ENCODE measurements at places on chromosomes 6 and 20.

GRCh38 chr6:126227833-126228702 lies 111.8 kb upstream of the CENPW start:
- no peak for DNase-seq

DNA sequence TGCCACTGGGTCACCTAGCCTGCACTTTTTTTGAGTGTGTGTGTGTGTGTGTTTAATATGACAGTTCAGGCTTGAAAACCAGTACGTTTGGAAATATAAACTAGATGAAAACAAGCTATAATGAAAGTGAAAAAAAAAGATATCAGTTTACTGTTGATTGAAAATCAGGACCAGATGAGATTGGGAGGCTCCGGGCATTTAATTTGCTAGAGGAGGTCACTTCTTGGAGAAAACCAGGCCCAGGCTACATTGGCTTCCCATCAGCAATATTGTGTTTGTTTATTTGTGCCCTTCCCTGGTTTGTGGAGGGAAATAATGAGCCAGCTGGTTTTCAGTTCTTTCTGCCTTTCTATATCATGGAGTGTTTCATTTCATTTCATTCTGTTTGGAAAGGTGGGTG lies 246.6 kb upstream of the JAG1 start:
- no peak for DNase-seq

- no peak for DNase-seq
Measured at GRCh38 chr20:40769677-40770285, 80.7 kb upstream of the MAFB start.

DNA sequence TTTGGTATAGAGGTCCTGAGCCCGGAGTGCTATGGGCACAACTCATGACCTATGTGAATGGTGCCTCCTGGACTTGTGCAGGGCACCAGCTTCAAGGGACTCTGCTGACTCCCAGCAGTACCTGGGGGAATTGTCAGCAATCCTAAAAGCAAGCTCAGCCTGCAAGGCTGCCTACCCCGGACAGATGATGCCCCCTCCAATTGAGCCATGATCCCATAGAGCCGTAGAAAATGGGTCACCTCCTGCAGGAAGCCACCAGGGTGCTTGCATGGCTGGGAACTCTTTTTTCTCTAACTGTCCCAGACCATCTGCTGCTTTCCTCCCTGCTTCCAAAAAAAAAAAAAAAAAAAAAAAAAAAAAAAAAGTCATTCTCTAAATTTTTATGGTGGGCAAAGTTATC lies 12.9 kb upstream of the PRND start:
- no peak for DNase-seq

GRCh38 chr6:40042232-40042631 lies 108.0 kb upstream of the MOCS1 start:
- no peak for DNase-seq

DNA sequence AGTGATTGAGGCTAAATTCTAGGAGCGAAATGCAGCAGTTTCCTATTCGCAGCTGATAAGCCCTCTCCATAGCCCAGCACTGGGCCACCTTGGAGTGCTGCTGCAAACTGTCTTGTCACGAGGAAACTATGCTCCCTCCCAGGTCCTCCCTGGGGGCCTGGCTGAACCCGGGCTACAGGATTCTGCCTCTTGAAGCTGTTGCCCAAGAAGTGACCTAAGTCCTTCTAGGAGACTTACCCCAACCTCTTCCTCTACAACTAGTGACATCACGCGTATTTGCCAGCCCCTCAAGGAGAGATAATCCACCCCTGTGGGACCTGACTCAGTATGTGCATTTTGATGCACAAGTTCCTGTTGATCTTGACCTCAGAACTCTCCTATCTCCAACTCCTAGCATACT lies 26.5 kb upstream of the ZFAND3 start:
- no peak for DNase-seq

- DNase-seq = peak; percentile 74
Measured at GRCh38 chr6:56902641-56903464, 52.1 kb upstream of the BEND6 start.

DNA sequence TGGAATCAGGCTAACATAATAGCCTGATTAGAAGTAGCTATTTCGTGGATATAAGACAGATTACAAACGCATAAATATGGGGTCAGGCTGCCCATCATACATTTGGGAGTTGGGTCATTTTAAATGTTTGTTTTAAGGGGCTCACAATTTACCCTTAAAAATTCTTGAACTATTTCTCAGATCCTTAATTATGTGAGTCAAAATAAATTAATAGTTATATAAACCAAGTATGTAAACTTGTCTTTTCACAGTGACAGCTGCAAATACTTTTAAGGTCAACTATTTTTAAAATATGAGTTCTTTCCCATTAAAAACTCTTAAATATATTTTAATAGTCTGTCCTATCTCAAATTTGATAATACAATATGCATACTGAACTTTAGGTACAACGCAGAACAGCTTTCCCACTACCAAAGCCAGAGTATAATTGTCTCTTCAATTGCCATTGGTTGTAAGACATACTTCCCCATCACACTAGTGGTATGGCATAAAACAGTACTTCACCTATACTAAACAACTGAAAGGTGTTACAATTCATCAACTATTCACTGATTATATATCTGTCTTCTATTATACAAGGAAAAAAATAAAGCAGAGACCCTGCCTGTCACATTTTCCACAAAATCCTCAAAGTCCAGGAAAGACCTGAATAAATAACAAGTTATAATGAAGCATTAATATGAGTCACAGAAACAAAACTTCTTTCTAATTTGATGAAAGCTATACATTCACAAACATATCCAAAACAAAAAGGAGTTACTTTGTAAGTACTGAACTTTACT lies 80.8 kb upstream of the COL21A1 start:
- DNase-seq = no peak

DNA sequence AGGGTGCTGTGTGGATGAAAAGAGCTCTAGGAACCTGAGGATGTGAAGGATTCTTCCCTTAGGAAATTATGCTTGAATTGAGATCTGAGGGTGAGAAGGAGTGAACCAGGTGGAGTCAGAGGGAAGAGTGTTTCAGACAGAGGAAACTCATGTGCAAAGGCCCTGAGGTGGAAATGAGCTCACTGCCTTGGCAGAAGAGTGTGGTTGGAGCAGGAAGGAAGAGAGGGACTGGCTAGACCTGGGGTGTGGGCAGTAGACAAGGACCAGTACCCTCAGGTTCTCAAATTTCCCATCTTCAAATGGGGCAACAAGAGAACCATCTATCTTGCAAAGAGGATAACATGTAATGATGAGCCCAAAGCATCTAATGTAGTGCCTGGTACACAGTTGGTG lies 24.0 kb upstream of the GTSF1L start:
- DNase-seq = no peak

DNA sequence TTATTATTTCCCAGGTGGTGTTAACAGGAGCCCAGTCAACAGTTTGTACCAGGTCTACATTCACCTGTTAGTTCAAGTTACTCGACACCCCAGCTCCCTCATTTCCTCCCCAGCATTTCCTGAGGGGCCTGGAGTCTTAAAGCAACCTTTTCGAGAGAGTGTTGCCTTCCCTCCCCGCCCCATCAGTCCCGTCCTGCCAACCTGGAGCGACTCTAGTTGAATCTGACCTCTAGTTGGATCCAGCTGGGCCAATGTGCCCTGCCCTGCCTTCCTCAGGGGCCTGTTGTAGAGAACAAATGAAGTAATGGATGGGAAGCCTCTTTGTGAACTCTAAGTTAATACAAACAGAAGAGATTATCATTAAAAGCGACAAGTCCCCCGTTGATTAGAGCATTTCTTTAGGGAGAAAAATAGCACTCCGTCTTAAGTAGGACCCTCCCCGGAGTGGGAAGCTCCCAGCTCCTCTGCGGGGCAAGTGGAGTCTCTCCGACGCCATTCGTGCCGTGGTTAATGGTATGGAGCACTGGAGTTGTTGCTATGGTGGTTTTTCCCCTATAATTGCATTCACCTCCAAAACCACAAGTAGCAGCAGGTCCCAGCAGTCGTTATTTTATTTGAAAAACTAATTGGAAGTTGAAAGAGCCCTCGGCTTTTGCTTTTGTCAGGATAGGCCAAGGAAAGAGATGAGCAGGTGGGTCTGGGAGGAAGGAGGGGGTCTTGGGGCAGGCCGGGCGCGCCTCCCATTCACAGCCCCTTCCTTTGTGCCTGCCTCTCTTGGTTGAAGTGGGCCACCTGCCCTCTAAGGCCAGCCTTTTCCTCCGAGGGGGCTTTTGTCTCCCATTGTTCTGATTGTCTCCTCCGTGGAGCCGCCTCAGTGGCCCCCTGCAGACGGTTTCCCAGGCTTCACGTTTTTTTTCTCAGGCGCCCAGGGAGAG lies 16.1 kb downstream of the GHRH start:
- no peak for DNase-seq

GRCh38 chr6:148225871-148226270 lies 116.8 kb upstream of the SASH1 start:
- DNase-seq = peak; percentile 85

- no peak for DNase-seq
Measured at GRCh38 chr6:150133686-150134085, 9.2 kb upstream of the PPP1R14C start.

DNA sequence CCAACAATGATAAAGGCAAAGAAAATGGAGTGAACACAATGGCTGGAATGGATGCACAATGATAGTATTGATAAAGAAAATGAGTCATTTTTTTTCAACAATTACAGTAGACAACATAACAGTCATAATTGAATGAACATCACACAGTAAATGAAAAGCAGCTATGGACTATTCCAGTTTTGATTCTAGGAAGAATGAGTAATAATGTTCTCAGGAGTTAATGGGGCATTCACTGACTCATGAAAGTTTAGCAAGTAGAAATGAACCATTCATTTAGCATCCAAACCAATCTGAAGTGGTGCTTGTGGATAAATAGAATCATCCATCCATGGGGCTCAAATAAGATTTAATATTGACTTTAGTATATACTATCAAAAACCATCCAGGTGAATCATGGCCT lies 1029.5 kb upstream of the GJE1 start:
- DNase-seq = no peak

DNA sequence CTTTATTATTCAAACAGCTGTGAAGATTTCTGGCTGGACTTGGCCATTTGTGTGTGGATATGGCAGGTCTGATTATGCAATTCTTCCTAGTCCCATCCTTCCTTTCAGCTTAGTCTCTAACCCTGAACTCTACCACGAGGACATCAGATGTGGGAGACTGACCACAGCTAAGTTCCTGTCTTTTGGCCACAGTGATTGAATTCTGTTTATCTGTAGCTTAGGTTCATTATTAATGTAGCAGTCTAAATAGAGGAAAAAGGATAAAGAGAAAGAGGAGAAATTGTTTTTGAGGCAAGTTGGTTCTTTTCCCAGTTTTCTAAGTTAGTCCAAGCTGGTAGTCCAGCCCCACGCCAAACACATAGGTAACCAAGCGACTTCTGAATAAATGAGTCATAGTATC lies 598.9 kb downstream of the RFPL4B start:
- no peak for DNase-seq

DNA sequence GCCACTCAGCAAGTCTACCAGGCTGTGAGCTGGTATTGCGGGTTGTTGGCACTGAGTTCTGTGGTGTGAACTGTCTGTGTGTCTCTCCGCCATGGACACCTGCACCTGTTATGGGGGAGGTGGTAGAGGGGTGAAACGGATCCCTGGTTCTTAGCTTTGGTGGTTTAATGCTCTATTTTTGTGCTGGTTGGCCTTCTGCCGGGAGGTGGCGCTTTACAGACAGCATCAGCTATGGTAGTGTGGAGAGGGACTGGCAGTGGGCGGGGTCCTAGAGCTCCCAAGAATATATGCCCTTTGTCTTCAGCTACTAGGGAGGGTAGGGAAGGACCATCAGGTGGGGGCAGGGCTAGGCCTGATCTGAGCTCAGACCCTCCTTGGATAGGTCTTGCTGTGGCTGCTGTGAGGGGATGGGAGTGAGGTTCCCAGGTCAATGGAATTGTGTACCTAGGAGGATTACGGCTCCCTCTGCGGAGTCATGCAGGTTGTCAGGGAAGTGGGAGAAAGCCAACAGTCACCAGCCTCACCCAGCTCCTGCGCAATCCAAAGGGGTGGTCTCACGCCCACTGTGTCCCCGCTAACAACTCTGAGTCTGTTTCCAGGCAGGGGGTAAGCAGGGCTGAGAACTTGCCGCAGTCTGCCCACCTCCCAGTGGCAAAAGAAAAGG lies 154.3 kb downstream of the CCDC170 start:
- DNase-seq = no peak

DNA sequence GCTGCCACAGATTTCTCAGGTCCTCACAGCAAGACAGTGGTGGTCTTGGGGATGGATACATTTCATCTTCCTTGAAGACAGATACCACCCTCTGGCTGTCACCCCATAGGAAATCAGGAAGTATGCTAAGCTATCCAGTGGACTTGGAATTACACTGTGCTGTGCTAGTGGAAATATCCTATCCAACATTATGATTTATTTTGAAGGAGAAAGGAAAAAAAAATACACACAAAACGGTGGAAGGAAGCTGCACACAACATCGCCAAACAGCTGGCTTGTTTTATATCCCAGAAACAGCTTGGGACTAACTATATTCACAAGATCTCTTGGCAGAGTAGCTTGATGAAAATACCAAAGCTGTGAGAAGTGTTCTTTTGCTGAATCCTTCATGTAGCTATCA lies 257.6 kb downstream of the LAMA2 start:
- no peak for DNase-seq

- no peak for DNase-seq
Measured at GRCh38 chr6:3336859-3337515, 78.2 kb downstream of the PSMG4 start.

GRCh38 chr6:18585032-18585573 lies 198.0 kb downstream of the RNF144B start:
- no peak for DNase-seq

DNA sequence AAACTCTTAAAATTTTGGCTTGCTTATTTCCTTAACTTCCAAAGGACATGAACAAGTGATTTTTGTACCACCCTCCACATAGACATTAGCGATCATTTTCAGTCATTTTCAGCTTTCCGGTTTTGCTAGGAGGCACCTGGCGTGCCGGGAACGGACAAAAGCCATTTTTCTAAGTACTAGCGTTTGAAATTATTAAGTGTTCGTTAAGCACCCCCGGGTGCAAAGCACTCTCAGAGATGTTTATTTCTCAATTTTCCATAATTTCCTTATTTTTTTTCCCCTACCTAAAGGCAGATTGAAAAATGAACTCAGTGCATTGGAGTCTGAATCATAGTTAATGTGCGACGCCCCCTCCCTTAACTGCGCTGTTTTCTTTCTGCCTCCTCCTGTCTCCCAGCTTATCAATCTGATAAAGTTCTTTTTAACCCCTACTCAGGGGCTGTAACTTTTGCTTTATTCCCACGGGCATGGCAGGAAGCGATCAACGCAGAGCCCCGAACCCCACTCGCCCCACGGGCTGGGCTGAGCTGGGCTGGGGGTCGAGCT lies 58.2 kb downstream of the ZNF831 start:
- DNase-seq = no peak

DNA sequence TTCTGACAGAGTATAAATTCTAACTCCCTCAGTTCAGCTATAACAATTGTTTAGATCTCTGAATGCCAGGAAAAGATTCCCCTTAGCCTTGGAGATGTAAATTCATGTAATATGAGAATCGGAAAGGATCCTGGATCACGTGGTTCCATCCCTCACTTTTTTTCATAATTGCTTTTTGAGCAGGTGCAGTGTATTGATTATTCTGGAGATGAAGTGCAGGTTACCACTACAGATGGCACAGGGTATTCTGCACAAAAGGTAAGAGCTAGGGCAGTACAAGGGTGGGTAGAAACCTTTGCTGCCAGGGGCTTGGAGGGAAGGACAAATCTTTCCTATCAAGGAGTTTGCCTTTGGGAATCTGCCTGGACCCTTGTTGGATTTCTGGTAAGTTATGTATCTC lies 52.7 kb downstream of the KDM1B start:
- no peak for DNase-seq

All from hippocampal formation (tissue), 2 donors.